LoVo (cell line): ENCODE measurements at places on chromosomes 11 and 22.
A peak's percentile ranks its signal among the peaks of the same experiment; 100 is the strongest.

- DNase-seq: no peak
Observed at GRCh38 chr11:130323452-130324450, 9.0 kb upstream of the ZBTB44 start.

GRCh38 chr11:114291842-114292680 lies 4.1 kb upstream of the NNMT start:
- DNase-seq: no peak

- no peak for DNase-seq
Observed at GRCh38 chr22:17537155-17537554, 26.1 kb upstream of the SLC25A18 start.

DNA sequence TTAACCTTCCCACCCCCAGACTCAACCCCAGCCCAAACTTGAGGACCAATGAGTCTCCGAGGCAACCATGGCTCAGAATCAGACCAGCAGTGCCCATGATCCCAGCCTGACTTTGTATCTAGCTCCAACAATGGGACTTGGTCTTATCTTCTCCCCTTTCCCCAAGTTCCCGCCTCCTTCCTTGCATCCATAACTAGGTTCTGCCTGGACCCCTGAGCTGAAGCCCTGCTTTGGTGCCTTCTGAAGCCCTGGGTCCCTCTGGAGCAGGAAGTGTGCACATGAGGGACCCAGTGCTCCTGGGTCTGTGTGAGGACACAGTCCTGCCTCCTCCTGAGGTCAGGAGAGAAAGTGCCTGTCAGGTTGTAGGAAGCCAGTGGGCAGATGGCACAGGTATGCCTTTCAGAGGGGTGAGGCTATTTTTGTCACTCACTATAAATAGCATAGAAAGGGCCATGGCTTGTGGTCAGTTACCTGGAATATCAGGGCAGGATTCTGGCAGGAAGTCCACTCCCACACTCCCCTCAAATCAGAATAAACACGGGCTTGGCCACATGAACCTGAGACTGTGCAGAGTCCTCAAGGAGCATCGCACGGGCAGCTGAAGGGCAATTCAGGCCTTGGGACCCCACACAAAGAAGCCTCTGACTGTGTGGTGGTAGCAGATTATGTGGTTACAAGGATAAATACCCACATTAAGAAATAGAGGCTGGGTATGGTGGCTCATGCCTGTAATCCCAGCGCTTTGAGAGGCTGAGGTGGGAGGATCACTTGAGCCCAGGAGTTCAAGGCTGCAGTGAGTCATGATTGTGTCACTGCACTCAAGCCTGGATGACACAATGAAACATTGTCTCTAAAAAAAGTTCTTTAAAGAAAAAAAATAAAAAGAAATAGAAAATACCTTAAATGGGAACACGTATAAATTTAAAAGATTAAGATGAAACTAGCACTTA lies 27.4 kb downstream of the RCN1 start:
- DNase-seq: peak; percentile 6

- DNase-seq: no peak
Observed at GRCh38 chr11:31415435-31415834, 45.8 kb downstream of the DNAJC24 start.

DNA sequence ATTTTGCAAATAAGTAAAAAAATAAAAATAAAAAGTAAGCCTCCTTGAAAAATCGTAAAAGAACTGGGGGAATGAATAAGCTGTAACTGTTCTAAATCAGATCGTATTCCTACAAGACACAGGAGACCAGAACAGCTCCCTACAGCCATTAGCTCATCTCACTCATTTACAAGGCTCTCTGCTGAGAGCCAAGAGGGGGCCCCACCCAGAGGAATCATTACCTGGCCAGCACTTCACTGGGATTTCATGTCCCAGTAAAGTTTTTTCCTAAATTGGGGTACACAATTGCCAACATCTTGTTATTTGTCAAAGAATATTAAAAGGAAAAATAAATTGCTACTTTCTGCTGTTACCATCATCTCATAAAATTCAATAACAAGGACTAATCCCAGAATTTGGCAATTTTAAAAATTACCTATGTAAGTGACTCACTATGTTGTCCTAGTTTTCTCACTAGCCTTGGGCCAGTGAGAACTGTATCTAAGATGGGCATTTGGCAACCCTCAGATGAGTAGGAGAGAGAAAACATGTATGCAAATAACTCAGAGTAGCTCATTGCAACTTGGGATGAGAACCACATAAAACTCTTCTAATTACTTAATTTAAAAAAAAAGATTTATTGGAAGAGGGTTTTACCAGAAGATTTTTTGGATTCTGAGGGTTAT lies 18.4 kb upstream of the SMTN start:
- no peak for DNase-seq

- no peak for DNase-seq
Observed at GRCh38 chr11:109553284-109553683, 131.3 kb downstream of the C11orf87 start.

DNA sequence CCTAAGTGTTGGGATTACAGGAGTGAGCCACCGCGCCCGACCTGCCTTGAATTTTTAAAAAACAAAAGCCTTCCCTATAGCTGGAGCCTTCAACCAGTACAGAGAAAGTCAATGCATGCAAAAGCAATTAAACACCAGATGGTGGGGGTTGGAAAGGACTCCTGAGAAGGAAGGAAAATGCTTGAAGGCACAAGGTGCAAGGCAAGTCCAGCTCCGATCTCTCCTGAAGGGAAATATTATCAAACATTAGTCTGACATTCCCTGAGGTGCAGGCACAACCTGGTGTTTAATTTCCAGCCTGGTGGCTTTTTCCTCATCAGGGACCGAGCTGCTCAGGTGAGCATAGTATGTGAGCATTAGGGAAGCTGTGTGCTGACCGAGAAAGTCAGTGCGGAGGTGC lies 12.9 kb upstream of the RAPSN start:
- no peak for DNase-seq

- DNase-seq: no peak
Observed at GRCh38 chr11:68961245-68961644, 19.5 kb downstream of the MRGPRD start.

DNA sequence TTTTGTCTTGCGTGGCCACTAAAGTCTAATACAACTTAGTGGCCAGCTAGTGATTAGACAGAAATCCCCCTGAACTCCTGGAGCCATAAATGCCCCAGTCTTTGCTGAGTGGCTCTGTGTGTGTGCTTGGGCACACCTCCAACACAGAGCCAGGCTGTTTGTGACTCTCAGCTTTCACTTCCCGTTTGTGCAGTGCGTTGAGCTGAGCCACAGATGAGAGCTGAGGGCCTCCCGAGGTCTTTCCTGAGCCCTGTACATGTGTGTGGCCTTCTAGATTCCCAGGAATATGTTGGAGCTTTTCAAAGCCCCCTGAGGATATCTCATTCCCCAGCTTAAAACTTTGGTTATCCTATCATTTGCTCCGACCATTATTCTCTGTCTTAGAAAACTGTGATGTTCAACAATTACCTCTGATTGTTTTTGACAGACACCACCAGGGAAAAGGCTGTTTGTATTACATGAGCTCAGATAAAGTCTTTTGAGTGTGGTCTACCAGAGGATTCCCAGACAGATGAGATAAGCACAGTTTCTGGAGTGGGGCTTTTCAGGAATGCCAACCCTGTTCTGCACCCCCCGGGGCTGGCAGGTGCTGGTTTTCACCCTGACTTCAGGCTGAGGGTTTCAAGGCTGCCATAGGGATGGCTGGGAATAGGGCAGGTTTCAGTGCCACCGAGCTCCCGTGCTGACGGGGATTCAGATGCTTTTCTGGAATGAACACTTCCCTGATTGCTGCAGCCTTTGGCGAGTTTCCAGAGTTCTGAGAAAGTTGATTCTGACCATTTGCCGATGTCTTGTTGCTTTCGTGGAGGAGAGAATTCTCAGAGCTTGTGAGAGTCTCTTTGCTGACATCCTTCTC lies 23.8 kb downstream of the IGHMBP2 start:
- no peak for DNase-seq

GRCh38 chr22:46012182-46012880 lies 35.4 kb upstream of the WNT7B start:
- DNase-seq: no peak

- no peak for DNase-seq
Observed at GRCh38 chr11:15901054-15901453, 455.3 kb downstream of the SOX6 start.

- DNase-seq: no peak
Observed at GRCh38 chr11:68025047-68025446, 5.4 kb upstream of the NDUFS8 start.

GRCh38 chr22:42760806-42761565 lies 40.3 kb upstream of the A4GALT start:
- no peak for DNase-seq

GRCh38 chr11:82845356-82846353 lies 54.6 kb downstream of the PRCP start:
- DNase-seq: no peak

DNA sequence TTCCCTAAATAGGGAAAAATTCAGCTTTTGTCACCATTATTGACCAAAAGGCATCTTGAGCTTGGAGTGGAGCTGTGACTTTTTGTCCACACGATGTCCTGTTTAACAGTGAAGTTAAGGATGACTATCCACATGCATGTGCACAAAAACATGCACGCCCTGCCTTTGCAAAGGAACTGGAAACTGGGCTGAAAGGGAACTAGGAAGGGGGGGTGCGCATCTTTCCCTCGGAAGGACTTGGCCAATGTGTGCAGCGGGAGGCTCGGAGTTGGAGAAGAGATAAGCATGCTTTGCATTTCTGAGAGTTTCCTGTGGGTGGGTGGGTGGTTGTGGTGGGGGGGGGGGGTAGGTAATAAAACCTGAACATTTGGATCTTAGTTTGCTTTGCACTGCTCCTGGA lies 411 bp upstream of the KIRREL3 start:
- no peak for DNase-seq

DNA sequence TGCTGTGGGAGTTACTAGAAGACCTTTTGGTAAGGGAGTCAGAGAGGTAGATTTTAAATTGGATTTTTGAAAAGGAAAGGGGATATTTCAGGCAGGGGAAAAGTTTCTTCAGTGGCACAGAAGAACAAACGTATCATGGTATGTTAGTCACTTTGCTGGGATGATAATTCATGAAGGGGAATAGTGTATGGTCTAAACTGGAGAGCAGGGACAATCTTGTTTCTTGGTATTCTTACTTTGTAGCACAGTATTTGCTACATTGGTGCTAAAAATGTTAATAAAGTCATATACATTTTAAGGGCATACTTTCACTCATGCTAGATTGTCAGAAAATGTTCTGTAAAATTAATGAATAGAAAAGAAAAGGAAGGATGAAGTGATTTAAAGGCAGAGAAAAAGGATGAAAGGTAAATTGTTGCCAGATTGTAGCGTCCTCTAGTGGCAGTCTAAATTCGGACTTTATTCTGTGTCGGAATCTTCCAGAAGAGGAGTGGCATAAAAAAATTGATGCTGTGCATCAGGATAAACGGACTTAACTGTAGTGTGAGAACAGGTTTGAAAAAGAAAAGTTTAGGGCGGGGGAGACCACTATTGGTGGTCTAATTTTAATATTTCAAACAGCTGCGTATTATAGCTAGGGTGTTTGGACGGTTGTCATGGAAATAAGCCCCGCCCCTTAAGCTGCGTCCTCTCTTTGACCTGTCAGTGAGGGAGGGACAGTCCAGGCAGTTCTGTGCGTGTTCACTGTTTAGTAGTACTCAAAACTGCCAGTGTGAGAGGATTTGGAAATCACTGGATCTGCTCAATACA lies at the start of gene BCO2:
Gene BCO2, plus strand, starts transcription at position 724 of the 810 bp plus-strand sequence. CDS start 90 bp downstream, outside the sequence.
- peak; percentile 60 for DNase-seq

GRCh38 chr11:17258670-17259069 lies 17.9 kb upstream of the NUCB2 start:
- peak; percentile 14 for DNase-seq

- DNase-seq: no peak
Observed at GRCh38 chr11:10946072-10946471, 88.2 kb upstream of the ZBED5 start.

- DNase-seq: no peak
Observed at GRCh38 chr22:42560781-42561180, 7.0 kb downstream of the SERHL2 start.

DNA sequence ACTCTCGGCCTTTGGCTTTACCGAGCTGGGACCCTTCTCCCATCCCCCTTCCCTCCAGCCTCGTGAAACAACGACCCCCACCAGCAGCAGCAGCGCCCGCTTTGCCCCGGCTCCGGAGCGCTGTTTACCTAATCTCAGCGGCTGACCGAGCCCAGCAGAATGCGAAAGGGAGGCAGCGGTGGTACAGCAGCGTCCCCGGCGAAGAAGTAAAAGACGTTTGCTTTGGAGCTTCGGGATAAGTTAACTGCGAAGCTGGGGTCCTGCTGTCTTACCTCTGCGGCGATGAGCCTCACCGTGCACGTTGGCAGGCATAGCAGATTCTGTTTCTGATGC lies 2.0 kb upstream of the LARGE1 start:
- DNase-seq: peak; percentile 43

DNA sequence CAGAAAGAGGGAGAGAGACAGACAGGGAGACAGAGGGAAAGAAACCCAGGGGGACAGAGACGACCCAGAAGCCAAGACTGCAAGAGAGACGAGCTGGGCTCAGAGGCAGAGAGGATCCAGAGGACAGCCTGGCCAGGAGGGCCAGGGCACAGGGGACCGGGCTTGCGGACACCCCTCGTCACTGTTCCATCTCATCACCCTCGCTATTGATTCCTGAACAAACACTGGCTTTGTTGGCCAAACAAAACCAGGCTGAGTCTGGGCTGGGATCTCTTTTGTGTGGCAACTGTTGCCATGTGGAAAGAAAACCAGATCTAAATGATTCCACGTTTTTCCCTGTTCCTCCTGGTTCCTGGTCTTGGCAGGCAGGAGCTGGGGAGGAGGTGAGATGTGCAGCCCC lies 339.4 kb downstream of the MN1 start:
- DNase-seq: no peak

DNA sequence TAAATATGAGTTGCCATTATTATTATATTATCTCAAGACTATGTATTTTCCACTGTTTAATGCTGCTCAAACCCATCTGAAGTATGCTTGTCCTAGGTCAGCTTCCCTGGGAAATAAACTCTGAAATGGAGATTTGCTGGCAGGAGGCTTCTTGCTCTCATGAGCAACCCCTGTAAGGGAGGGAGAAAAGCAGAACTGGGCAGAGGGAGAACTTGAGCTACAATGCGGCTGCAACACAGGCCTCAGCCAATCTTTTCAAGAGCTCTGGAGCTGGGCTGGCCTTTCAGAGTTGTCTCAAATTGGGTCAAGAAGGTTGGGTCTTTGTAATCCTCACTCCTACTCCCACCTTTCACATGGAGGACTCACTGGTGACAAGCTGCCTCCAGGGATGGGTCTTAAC lies 412.6 kb downstream of the TENM4 start:
- DNase-seq: no peak

- no peak for DNase-seq
Observed at GRCh38 chr11:35017528-35018342, 101.3 kb downstream of the PDHX start.

DNA sequence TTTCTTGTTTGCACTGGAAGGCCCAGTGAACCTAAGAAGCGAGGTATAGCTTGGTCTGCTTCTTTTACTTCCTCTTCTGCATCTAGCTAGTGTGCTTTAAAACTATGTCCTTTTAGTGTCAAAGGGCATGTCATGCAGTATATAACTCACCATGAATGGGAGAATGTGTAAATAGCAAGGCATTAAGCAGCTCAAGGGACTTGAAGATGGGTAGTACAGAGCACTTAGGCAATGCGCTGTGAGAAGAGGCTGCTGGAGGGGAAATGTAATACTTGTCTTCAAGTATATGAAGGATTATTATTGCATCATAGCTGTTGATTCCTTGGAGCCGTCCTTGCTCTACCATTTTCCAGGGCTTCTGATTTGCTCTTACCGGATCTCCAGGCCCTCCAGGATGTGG lies 7.6 kb downstream of the MAML2 start:
- DNase-seq: no peak
